ENCODE measurements at places on chromosomes 6 and 20. TPM values are rescaled to one million over a fixed set of nuclear protein-coding genes. Genes with fewer than 3 reads are reported as not detected.

DNA sequence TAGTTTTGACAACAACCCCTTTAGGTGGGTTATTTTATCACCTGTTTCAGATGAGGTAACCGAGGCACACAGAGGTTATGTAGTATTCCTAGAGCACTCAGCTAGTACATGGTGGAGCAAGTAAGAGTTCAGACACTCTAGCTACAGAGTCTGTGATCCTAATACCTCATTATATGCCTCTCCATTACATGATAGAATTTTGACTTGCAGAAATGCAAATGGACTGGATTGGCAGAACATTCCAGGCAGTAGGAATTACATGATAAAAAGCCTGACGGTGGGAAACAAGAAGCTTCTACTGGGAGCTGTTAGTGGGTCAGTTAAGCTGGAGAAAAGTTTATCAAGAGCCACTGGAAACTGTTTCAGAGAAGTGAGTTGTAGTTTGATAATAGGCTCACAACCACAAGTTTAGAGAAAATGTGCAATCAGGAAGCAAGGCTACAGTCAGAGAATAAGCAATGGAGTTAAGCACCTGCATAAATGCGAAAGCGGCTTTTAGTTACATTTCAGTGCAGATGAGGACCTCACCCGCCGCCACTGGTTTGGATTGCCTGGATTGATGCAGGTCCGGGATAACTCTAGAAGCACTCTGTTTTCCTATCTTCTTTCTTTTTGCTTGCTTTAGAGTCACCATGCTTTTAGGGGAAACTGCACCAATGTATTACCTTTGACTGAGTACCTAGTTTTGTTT, 34.7 kb upstream of the MYLK2 start:
- no peaks in the 10 kb centered on the region for H3K4me1 ChIP-seq
- H3K36me3 ChIP-seq: no peaks in the 10 kb centered on the region

DNA sequence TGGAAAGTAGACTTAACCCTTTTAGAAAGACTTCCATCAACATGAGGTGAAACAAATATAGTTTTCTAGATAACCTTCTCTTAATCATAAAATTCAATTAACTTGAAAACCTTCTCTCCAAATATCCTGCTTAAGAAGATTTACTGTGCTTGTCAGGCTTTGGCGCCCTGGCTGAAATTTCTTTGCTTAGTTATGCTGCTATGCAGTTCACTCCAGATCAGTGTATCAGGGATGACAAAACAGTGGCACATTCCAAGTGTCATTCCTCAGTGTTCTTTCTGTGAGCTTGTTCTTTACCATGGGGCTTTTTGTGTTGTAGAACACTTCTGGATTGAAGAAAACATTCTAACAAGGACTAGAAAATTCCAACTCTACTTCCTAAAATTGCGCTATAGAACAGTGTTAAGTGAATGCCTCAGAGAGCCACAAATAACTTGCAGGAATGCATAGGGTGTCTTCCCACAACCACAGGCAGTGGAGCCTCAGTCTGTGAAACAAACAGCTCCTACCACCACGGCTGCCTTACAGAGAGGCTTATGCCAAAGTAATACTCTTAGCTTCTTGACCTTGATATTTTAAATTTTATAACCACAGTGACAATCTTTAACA, 443.6 kb downstream of the CDC5L start:
- H3K27me3 ChIP-seq: no peaks in the 10 kb centered on the region
- H3K4me3 ChIP-seq: no peak overlapping the region
- DNase-seq: no peak
- H3K4me1 ChIP-seq: no peaks in the 10 kb centered on the region

DNA sequence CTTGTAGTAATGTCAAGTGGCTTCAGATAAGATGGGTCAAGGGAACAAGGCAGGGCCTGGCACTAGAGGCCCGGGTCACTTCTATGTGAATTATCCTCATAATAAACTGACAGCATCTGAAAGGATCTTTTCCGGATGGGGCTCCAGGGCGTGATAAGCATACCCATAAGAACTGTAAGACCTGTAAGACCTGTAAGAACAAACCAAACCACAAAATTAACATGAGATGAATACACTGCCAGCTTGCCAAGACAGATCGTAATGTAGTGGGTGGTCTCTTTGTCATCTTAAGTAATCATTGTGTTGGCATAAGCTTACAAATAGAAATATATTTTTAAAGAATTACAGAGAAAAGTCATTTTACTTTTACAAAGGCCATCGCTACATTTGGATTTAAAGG, 334.9 kb downstream of the RFPL4B start:
- no peak overlapping the region for H3K27ac ChIP-seq
- no peaks in the 10 kb centered on the region for H3K27me3 ChIP-seq
- H3K36me3 ChIP-seq: no peaks in the 10 kb centered on the region
- no peaks in the 10 kb centered on the region for H3K4me1 ChIP-seq

Gene GJA10
- total RNA-seq: not detected

Gene LPA
- 1.7 TPM for total RNA-seq

Gene PPIL1
- total RNA-seq: 14.0 TPM

Gene CNR1
- total RNA-seq: 0.35 TPM

Gene TFAP2C
- not detected for total RNA-seq

DNA sequence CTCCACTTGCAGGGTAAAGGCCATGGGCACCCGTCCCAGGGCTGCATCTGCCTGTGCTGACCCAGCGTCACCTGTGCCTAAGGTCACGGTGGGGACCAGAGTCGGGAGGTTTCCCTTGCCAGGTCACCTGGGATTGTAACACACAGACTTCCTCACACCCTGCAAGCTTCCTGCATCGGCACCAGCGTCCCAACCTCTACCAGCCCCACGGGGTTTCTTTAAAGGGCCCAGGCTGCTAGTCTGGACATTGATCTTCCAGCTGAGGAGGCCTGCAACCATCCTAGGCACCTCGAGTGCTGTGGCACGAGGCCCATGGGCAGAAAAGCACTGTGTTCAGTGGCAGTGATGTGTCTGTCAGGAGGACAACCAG, 12.6 kb downstream of the ACSS1 start:
- no peaks in the 10 kb centered on the region for H3K36me3 ChIP-seq
- H3K27ac ChIP-seq: no peak overlapping the region
- no peaks in the 10 kb centered on the region for H3K27me3 ChIP-seq
- H3K4me1 ChIP-seq: peaks cover 21% of the 10 kb centered on the region
- DNase-seq: no peak

Gene PRRT1
- total RNA-seq: 4.1 TPM

- no peaks in the 10 kb centered on the region for H3K27me3 ChIP-seq
- no peak overlapping the region for H3K27ac ChIP-seq
- DNase-seq: no peak
- no peaks in the 10 kb centered on the region for H3K4me1 ChIP-seq
Observed at GRCh38 chr6:20931093-20931492, 396.8 kb downstream of the CDKAL1 start.

- peak overlapping the region; percentile 82 for H3K27ac ChIP-seq
- no peaks in the 10 kb centered on the region for H3K36me3 ChIP-seq
- no peaks in the 10 kb centered on the region for H3K27me3 ChIP-seq
- H3K4me1 ChIP-seq: no peaks in the 10 kb centered on the region
Observed at GRCh38 chr6:11272491-11273192, 40.2 kb upstream of the NEDD9 start.

DNA sequence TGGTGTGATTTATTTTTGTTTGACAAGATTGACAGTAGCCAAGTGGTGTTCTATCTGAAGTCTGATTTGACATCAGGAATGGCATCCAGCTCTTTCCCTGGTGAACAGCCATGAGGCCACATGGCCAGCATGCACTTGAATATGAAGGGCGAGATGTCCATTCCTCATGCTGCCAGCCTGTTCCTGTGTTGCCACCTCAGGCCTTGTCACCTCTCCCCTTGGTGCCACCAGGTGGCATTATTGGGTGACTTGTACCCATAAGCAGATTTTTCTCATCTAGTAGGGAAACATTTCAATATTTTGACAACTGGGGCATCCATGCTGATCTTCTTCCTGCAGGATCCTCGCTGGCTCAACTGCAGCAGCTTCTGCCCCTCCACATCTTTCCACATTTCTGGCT, 199.1 kb downstream of the ERMARD start:
- DNase-seq: peak; percentile 47
- no peaks in the 10 kb centered on the region for H3K4me1 ChIP-seq
- no peak overlapping the region for H3K27ac ChIP-seq
- no peaks in the 10 kb centered on the region for H3K36me3 ChIP-seq

DNA sequence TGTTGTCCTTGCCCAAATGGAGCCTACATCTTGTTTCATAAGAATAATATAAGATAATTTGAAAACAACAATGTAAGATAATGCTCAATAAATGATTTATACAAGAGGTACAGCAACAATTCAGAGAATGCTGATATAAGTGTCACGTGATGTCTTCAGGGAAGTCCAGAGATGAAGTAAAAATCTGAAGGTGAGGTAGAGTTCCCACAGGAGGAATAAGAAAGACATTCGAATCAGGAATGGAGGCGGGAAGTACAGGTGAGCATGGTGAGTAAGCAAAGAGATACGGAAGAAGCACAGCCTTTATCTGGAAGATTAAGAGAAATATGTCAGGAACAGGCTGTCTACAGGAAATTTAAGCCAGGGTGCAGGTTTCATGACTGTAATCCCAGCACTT, 165.9 kb upstream of the MARCKS start:
- H3K27ac ChIP-seq: no peak overlapping the region
- H3K27me3 ChIP-seq: no peaks in the 10 kb centered on the region
- DNase-seq: no peak

Gene PSORS1C2
- total RNA-seq: not detected

DNA sequence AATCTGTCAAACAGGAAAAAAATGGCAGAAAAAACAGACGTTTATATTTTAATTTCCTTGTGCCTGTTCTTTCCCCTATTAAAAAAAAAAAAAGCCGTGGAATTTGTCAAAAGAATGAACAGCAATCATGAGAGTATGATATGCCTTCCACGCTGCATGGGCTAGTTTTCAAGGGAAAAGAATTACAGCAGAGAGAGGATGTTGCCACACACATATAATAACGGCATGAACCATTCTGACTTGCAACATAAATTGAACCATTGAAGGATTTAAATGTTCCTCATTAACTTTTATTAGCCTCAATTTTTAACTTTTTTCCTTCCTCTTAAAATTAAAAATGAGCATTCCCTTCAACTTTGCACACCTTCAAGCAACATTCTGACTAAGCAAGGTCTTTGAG, 301.8 kb downstream of the FOXC1 start:
- H3K27ac ChIP-seq: no peak overlapping the region
- no peaks in the 10 kb centered on the region for H3K36me3 ChIP-seq
- no peaks in the 10 kb centered on the region for H3K27me3 ChIP-seq
- no peak overlapping the region for H3K4me3 ChIP-seq

Gene OR12D3
- total RNA-seq: not detected

DNA sequence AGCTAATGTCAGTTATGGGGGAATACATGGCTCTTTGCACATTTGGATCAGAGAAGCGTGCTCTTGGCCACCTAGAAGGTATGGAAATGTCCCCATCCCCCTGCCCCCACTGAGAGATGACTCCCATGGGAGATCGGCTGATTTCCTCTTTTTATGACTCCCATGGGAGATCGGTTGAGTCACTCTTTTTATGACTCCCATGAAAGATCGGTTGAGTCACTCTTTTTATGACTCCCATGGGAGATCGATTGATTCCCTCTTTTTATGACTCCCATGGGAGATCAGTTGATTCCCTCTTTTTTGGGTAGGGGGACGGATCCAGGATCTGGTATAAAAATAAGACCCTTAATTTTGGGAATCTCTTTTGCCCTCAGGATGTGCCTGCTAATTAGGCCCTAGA, 10.3 kb upstream of the TAAR9 start:
- no peak for DNase-seq
- no peaks in the 10 kb centered on the region for H3K36me3 ChIP-seq
- H3K27me3 ChIP-seq: no peaks in the 10 kb centered on the region
- H3K4me3 ChIP-seq: no peak overlapping the region
- no peaks in the 10 kb centered on the region for H3K4me1 ChIP-seq

- no peak for DNase-seq
- H3K4me1 ChIP-seq: no peaks in the 10 kb centered on the region
- no peaks in the 10 kb centered on the region for H3K27me3 ChIP-seq
Observed at GRCh38 chr6:89198235-89198634, 18.9 kb downstream of the GABRR1 start.

Gene DLL1
- 16.3 TPM for total RNA-seq

Gene PPP1R16B
- 7.8 TPM for total RNA-seq

- H3K36me3 ChIP-seq: no peaks in the 10 kb centered on the region
- no peak for DNase-seq
- no peaks in the 10 kb centered on the region for H3K4me1 ChIP-seq
- H3K27me3 ChIP-seq: no peaks in the 10 kb centered on the region
- no peak overlapping the region for H3K4me3 ChIP-seq
Observed at GRCh38 chr6:151905072-151905471, 97.6 kb downstream of the ESR1 start.

Gene MOXD1
- 1.2 TPM for total RNA-seq

Gene CLDN20
- total RNA-seq: not detected

DNA sequence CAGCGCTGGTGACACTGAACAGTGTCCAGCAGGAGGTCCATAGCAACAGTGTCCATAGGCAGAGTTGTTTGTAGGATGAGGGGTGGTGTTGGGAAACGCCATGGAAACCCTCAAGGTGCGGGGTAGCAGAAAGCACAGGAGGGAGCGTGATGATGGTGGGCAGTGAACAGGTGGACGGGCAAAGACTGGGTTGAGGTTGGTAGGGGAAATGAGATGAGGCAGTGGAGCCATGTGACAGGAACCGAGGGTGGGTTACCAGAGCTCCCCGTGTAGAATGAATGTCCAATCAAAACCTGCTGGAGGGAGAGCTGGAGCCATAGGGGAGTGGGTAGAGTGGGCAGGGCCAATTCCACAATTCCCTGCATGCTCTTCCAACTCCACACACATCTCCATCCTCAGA, 38.0 kb downstream of the HLA-DPB1 start:
- H3K27ac ChIP-seq: no peak overlapping the region
- peaks cover 9% of the 10 kb centered on the region for H3K4me1 ChIP-seq
- H3K4me3 ChIP-seq: no peak overlapping the region
- peaks cover 16% of the 10 kb centered on the region for H3K27me3 ChIP-seq
- H3K36me3 ChIP-seq: no peaks in the 10 kb centered on the region
- DNase-seq: no peak

GRCh38 chr20:51562332-51563173, 20.0 kb upstream of the NFATC2 start:
- peak overlapping the region; percentile 46 for H3K4me3 ChIP-seq
- peak overlapping the region; percentile 74 for H3K27ac ChIP-seq
- H3K36me3 ChIP-seq: no peaks in the 10 kb centered on the region
- DNase-seq: peak; percentile 25
- peaks cover 5% of the 10 kb centered on the region for H3K4me1 ChIP-seq
